Thymus (tissue), 14 donors: ENCODE measurements at places on chromosomes 5 and 9. TPM values are rescaled to one million over a fixed set of nuclear protein-coding genes. Genes with fewer than 3 reads are reported as not detected.

- no peak for DNase-seq
These were observed 249.7 kb downstream of the ARHGAP26 start for GRCh38 chr5:143019614-143020515.

GRCh38 chr9:138064547-138064946 is 187.0 kb downstream of the CACNA1B start:
- no peak for DNase-seq

Gene PCDHGB5
- 1.1 TPM for polyA plus RNA-seq

GRCh38 chr5:55866934-55867333 is 15.8 kb downstream of the IL31RA start:
- DNase-seq, result no peak

- DNase-seq, result no peak
These were observed 537.8 kb upstream of the BRINP1 start for GRCh38 chr9:119907056-119907455.

Gene PRRT1B
- polyA plus RNA-seq, result not detected

Gene FSTL4
- 1.2 TPM for polyA plus RNA-seq

DNA sequence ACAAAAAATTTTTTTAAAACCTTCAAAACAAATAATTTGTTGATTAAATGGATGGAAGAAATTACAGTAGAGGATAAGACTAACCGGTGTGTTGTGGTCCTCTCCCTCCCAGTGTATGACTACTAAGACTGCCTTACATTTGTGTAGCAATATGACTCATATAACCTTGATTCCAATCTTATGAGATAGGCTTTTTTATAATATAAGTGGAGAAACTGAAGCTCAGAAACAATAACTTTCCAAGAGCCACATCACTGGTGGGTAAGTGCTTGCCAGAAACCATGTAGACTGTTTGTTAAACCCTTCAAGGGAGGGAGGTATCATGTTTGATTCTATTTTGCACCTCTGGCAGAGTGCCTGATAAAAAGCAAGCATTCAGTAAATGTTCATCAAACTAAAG is 47.5 kb downstream of the NLN start:
- DNase-seq, result no peak

Gene GAS1
- 64.3 TPM for polyA plus RNA-seq

GRCh38 chr5:134833340-134834032 is 12.3 kb upstream of the C5orf24 start:
- DNase-seq, result no peak

- DNase-seq, result no peak
These were observed 140.6 kb downstream of the LURAP1L start for GRCh38 chr9:12915366-12915954.

- no peak for DNase-seq
These were observed 101.5 kb upstream of the ARRDC3 start for GRCh38 chr5:91484662-91485061.

DNA sequence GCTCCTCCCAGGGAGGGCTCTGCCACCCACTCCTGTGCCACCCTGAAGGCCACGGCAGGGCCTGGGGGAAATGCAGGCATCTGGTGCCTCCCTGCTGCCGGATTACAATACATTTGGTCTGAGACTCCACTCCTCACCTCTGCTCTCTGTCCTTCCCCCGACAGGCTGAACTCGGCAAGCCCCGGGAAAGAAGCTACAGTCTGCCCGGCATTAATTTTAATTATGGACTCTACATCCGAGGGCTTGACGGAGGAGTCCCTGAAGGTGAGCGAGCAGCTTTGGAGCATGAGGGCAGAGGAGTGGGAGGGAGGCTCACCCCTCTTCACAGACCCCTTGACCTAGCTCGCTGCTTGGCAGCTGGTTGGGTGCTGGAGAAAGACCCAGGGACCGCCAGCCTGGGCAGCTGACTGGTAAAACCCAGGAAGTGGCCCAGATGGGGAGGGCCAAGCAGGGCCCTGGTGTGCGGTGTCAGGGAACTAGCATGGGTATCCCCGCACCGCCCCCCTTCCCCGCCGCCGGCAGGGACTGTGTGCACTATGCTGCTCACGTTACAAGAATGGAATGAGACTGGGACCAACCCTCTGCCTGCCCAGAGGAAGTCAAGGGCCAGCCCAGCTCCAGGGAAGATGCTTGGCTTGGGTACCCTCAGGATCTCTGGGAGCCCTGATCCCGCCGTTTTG is 83.7 kb upstream of the BARHL1 start:
- no peak for DNase-seq

DNA sequence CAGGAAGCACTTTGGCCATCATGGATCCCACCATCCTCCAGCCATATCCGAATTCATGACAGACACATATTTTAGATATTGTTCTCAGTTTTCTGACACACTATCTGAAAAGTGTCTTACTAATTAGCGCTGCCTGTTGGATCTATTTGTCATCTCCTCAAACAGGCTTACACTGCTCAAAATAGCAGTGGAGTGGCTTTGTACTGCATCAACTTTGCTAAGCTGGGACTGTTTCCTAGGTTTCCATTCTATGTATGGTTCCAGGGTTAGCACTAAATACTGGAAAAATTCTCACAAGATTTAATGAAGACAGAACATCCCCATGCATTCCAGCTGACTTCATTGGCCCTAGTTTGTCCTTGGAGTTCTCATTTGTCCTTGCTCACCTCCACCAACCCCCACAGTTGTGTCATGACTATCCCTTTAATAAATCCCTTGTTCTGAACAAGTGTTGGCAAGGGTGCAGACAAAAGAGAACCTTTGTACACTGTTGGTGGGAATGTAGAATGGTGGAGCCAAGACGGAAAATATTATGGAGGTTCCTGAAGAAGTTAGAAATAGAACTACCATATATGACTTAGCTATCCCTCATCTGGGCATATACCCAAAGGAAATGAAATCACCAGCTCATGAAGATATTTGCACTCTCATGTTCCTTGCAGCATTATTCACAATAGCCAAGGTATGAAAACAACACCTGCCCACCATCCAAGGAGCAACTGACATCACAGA is 136.5 kb upstream of the RAI14 start:
- no peak for DNase-seq

GRCh38 chr9:4603830-4604229 is 58.3 kb upstream of the PLPP6 start:
- DNase-seq, result no peak

Gene BSPRY
- 6.1 TPM for polyA plus RNA-seq

DNA sequence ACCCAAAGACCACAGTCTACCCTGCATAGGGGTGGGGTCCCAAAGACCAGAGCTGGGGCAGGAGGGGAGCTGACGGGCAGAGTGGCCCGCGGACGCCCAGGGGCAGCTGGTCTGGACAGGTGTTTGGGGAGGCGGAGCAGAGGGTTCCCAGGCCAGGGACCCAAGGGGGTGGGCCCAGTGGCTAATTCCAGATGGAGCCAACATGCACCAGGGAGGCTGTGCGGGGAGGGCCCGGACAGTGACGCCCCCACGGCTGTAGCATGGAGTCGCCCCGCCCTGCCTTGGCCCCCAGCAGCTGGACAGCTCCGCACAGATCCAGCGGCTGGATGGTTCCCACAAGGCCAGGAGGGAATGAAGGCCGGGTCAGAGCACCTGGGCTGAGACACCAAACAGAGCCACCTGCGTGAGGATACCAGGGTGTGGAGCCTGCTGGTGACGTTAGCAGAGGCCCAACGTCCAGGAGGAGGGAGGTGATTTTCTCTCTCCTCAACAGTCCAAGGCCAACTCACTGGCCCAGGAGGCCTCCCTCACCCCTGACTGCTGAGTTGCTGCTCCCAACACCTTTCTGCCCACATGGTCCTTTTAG is 55.3 kb upstream of the EGFL7 start:
- DNase-seq, result no peak

GRCh38 chr5:1779782-1780613 is 19.6 kb downstream of the MRPL36 start:
- DNase-seq, result no peak

GRCh38 chr5:145951071-145951470 is 14.7 kb downstream of the SH3RF2 start:
- no peak for DNase-seq

Gene PAEP
- polyA plus RNA-seq, result 1.8 TPM

- no peak for DNase-seq
These were observed 39.2 kb downstream of the ZNF366 start for GRCh38 chr5:72468024-72468423.

DNA sequence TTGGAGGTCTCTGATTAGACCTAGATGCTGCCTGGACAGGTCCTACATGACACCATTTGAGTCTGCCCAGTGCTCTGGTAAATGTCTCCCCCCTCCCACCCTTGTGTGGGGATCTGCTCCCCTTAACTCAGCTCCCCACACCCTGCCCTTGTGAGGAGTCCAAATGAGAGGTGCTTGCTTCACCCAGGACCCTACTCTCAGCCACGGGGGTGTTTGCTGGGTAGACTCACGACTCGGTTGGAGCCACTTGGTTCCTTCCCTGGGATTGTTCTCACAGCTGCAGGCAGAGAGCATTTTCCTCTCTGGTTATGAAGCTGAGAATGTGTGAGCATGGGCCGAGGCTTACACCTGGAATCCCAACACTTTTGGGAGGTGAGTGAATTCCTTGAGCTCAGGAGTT is 204.7 kb downstream of the CDK5RAP2 start:
- no peak for DNase-seq

Gene KIAA0825
- 0.87 TPM for polyA plus RNA-seq

Gene ZFP2
- 2.5 TPM for polyA plus RNA-seq

GRCh38 chr9:128340691-128341434 is 536 bp downstream of the SLC27A4 start:
- DNase-seq, result no peak

GRCh38 chr9:75871624-75872023 is 18.8 kb upstream of the PCSK5 start:
- DNase-seq, result no peak

Gene ADAMTS19
- 0.09 TPM for polyA plus RNA-seq

DNA sequence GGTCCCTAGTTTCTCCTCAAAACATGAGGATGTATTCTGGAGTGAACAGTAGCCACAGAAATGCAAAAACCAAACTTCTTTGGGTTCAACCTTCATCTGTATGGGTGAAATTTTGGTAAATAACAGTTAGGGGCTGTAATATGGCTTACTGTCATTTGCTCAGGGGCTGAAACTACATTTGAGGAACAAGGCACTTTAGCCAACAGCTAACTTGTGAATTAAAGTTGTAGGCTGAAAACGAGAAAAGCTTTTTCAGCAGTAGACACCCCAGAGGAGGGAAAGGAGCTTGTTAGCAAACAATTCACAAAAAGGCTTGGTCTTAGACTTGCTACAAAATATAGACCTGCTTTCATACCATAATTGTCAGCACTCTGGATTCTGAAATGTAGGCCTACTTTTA is 6.6 kb downstream of the TMEM171 start:
- no peak for DNase-seq

DNA sequence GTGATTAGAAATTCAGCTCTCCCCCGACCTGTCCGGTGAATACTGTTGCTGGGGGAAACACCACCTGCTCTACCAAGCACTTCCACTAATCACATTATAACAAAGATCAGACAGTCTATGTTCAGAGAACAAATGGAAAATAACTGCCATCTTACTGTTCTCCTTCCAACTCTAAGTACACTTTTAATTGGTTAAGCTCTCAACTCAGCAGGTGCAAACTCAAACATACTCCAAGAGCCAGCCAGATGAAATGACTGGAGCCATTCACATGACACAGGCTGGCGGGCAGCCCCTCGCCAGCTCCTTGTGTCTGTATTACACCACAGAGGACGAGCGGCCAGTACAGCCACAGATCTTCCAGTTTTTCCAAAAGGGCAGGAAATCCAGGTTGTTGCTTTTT is 16.1 kb downstream of the LIFR start:
- no peak for DNase-seq

- no peak for DNase-seq
These were observed 62.0 kb upstream of the GLRX start for GRCh38 chr5:95884511-95884910.

Gene IFNA21
- 0.02 TPM for polyA plus RNA-seq

Gene GKAP1
- 22.4 TPM for polyA plus RNA-seq

- DNase-seq, result no peak
These were observed 169.4 kb downstream of the SPOCK1 start for GRCh38 chr5:137329586-137330296.

DNA sequence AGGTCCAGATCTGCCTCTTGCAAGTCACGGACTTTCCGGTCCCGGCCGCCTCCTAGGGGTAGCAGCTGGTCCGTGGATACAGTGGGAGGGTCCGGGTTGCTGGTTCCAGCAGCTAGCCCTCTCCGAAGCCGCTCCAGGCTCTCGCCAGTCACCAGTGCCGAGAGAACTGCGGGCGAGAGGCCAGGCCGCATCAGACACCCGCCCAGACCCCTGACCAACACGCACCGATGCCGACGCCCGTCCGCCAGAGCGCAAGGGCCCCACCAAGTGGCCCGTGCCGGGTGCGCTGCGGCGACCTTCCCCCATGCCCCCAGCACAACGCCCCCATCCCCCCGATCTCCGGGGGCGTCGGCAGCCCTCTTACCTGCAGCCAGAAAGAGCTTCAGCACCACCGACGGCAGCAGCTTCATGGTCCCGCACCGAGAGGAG is 470 bp downstream of the HBEGF start:
- no peak for DNase-seq

GRCh38 chr9:106718936-106719335 is 144.0 kb upstream of the ZNF462 start:
- no peak for DNase-seq

GRCh38 chr5:108036482-108036881 is 345.4 kb downstream of the FBXL17 start:
- DNase-seq, result no peak

GRCh38 chr5:137486707-137487106 is 12.4 kb downstream of the SPOCK1 start:
- no peak for DNase-seq

DNA sequence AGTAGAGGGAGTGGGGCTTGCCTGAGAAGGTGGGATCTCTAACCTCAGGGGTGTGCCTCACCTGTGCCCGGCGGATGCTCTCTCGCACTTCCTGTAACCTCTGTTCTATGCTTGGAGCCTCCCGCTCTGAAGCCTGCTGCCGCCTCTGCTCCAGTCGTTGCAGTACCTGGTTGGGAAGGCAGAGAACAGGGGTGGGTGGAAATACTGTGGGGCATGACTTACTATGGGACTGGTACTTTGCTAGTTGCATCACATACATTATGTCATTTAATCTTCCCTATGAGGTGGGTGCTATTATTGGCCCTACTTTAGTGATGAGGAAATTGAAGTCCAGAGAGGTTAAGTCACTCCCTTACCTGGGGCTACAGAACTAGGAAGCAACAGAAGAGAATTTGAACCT is 5.2 kb downstream of the FCHSD1 start:
- DNase-seq, result no peak

DNA sequence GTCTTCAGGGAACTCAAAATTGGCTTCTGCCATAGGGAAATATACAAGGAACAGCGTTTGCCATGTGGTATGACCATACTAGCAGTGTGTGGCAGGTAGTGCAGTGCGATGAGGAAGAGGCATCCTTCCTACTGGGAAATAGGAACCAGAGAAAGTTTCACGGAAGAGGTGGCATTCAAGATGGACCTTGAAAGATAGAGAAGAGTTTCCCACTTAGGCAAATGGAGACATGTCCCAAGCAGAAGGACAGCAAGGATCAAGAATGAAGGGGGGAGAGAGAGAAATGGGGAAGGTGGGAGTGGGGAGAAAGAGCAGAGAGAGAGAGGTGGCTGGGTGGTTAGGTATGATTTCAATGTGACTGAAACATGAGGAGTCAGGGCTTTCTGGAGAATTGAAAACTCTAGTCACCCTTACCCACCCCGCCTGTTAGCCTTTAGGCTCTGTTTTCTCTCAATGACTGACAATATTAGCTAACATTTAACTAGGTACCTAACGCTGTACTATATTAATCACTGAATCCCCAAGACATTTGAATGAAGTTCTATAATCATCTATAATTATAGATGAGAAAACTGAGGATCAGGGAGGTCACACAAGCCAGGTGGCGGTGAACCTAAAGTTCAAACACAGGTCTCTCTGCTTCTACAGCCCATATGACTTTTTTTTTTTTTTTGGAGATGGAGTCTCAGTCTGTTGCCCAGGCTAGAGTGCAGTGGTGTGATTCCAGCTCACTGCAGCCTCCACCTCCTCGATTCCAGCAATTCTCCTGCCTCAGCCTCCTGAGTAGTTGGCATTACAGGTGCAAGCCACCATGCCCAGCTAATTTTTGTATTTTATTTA is 171.3 kb downstream of the NR3C1 start:
- no peak for DNase-seq
